ENCODE measurements at places on chromosomes 4 and X. TPM values are rescaled to one million over a fixed set of nuclear protein-coding genes. Genes with fewer than 3 reads are reported as not detected.

DNA sequence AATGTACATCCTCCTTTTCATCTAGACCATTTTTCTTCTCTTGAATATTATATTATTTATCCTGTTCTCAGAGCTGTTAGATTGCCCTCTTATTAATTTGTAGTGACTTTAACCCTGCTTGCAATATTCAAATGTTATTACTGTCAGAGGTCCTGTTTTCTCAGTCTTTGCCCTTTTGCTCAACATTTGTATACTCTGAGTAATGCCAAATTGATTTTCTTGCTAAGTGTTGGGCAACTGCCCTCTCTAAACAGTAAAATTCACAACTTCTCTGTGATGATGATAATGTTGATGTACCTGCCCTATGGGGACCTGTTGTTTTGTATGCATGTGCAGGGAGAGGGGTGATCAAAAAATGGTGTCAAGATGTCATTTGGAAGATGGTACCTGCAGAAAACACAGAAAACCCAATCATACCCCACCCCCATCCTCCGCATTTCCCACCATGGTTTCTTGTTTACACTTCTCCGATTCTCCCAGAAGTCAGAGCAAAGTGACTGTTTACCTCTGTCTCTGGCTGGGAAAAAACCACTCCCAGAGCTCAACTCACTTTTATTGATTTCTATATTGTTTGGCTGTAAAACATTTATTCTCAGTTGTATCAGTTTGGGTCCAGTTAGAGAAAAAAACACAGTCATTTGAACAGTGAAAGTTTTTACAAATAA lies 694.0 kb downstream of the IL1RAPL1 start:
- DNase-seq, result no peak

GPRASP1 gene
- total RNA-seq, result 16.1 TPM

GRCh38 chr4:156633847-156634246 lies 337.8 kb downstream of the PDGFC start:
- no peak for DNase-seq

DNA sequence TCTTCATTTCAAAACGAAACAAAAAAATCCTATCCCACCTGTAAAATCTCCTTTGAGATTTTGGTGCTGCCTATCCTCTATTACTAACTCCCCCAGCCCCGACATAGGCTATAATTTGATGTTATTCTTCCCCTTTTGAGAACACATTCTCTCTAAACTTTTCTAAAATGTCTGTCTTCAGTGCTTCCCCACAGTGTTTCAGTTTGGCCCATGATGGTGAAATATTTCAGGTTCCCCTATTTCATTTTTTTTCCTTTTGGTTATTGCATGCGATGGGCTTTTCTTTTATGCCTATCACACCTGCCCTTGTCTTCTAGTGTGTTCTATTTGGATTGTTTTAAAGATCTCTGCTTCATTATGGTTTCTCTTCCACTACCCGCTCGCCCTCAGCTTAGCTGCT lies 14.7 kb downstream of the BCORL1 start:
- DNase-seq, result no peak

FHDC1 gene
- 4.2 TPM for total RNA-seq

DNA sequence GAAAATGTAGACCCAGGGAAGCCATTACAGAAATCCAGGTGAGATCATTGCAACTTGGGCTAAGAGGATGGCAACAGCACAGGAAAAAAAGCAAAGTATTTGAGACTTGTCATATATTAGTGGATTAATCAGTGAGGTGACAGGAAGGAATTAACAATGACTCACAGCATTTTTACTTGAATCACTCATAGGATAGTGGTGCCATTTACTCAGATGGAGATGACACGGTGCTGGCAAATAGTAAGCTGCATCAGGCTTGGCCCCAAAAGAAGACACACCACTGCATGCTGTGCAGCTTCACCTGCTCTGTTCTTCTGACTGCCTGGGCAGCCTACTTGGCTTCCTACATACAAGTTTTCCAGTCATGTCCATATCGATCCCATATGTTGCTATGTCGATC lies 144.8 kb downstream of the FRYL start:
- no peak for DNase-seq

Data from testis (tissue), 5 donors.